ENCODE measurements at places on chromosomes 11 and 22.

GRCh38 chr11:41522391-41522790, 62.9 kb upstream of the LRRC4C start:
- no peak for DNase-seq

GRCh38 chr11:69636512-69637197, 4.3 kb upstream of the CCND1 start:
- peak; percentile 30 for DNase-seq

DNA sequence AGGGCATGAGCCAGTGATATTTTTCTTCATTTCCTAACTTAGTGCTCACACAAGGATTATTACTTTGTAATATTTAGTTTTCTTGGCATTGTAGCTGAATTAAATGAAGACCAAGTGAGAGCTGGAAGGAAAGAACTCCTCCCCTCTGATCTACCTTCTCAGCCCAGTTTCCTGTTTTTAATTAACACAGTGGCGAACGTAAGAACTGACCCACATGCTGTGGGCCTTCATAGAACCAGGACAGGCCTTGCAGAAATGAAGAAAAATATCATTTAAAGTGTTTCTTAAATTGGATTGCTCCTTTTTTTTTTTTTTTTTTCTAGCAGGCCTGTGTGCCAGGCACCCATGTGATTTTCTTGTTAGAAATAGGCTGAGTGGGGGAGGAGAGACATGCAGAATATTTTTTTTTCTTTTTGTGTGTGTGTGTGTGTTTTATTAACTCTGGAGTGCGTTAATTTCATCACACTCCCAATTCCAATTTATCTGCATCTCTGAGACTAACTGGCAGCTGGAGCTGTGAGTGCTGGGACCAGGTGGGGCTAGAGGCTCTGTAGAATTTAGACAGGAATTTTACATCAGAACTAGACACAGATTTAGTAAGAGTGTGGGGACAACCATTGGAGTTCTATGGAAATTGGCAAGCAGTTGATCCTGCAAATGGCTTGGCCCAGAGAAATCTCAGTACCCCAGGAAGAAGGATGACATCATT, 320.5 kb downstream of the DDX10 start:
- no peak for DNase-seq

GRCh38 chr22:37162221-37163095, 12.7 kb upstream of the IL2RB start:
- DNase-seq = no peak

DNA sequence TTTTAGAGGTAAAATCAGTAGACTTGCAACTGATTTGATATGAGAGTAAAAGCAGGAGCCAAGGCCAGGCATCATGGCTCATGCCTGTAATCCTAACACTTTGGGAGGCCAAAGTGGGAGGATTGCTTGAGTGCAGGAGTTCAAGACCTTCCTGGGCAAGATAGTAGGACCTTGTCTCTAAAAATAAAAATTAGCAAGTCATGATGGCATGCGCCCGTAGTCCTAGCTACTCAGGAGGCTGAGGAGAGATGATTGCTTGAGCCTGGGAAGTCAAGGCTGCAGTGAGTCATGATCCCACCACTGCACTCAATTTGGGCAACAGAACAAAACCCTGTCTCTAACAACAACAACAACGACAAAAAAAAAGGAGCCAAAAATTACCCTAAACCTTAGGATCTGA, 13.5 kb downstream of the SGSM3 start:
- DNase-seq = no peak

- no peak for DNase-seq
Observed at GRCh38 chr22:35972559-35972958, 56.1 kb downstream of the RBFOX2 start.

GRCh38 chr22:22818861-22819855, 68.5 kb upstream of the IGLL5 start:
- DNase-seq = no peak

DNA sequence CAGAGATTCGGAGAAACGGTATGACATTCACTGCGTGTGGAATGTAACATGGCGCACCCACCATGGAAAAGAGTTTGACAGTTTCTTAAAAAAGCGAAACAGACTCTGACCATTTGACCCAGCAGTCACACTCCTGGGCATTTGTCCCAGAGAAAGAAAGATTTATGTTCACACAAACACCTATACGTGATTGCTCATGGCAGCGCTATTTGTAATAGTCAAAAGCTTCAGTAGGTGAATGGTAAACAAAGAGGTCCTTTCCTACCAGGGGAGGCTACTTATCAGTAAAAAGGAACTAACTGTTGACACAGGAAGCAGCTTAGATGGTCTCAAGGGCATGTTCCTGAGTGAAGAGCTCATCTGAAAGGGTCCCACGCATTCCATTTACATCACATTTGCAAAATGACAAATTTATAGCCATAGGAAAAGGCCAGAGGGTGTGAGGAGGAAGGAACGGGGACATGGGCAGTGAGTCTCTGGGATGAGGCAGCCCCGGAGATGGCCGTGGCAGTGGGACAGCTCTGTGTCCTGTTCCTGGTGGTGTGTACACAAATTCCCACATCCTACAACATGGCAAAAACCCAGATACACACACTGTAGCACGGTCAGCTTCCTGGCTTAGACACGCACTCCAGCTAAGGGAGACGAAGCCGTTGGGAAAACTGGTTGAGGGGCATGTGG, 14.6 kb upstream of the KRTAP5-6 start:
- DNase-seq = no peak

DNA sequence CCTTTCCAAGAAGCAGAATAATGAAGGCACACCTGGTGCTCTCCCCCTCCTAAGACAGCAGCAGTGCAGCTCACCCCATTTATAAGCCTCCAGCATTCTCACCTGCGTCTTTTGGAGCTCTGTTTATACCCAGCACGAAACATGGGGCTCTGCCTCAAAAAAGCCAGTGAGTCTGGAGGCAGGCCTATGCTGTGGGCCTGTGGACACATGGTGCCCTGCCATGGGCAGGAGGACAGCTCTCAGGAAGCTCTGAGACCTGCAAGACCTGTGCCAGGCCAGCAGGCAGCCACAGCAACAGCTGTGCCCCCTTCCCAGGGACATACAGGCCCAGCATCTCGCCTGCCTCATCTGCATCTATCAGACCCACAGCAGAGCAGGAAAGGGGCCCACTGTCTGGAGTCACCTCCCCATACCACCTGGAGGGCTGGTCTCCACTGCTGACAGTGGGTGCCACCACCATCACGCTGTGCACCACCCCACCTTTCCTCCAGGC, 64.2 kb downstream of the DGCR2 start:
- DNase-seq = no peak

GRCh38 chr11:84857746-84858145, 769.4 kb downstream of the DLG2 start:
- no peak for DNase-seq

DNA sequence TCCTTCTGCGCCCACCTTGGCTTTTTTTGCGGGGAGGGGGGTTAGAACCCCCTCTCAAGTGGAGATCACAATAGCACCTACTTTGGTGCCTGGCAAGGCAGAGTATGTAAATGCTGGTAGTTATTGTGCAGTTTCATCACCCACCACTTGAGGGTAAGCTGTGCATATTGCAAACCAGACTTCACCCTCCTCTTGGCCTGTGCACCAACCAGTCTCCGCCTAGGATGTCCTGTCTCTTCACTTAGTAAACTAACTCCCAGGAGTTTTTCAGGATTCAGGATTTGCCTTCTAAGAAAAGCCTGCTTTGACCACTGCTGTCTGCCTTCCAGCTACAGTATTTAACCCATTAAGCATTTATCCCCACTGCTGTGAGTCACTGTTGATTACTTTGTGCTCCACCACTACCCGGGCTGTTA, 2.0 kb upstream of the UBXN1 start:
- peak; percentile 40 for DNase-seq
